Thoracic aorta (tissue), 2 donors: ENCODE measurements at places on chromosomes 6 and 20.

GRCh38 chr6:137698636-137699030, 168.4 kb upstream of the TNFAIP3 start:
- no peak for DNase-seq

- DNase-seq: no peak
Measured at GRCh38 chr20:44021186-44021585, 106.5 kb downstream of the TOX2 start.

DNA sequence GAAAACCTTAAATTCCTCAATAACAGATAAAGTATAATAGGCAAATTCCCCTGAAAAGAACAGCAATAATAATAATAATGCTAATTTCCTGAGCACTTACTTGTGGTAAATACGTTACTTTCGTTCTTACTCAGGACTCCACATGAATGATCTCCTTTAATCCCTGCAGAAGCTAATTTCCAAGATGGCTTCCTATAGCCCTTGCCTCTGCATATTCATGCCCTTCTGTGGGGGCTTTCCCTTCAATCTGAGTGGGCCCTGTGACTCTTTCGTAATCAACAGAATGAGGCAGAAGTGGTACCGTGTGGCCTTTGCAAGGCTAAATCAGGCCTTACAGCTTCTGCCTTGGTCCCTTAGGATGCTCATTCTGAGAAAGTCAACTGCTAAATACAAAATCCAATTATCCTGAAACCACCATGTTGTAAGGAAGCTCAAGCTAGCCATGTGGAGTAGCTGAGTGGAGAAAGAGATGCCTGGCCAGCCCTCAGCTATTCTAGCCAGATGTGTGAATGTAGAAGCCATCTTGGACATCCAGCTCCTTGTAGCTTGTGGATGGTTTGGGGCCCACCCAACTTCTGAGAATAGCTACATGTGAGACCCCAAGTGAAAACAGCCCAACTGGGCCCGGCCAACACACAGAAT, 50.5 kb downstream of the MCUR1 start:
- DNase-seq: no peak

DNA sequence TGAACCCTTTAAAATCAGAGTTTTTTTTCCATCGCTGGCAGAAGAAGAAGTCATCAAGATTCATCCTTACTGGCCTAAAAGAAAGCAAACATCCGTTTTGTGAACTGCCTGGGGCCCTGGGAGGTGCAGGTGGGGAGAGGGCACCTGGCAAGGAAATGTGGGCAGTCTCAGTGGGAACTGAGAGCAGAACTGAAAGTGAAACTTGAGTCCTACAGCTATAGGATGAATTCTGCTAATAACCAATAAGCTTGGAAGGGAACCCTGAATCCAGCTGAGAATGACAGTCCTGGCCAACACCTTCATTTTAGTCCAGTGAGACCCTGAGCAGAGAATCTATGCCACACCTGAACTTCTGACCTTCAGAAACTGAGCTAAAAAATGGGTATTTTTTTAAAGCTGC, 130.1 kb upstream of the ASCC3 start:
- DNase-seq: no peak

- no peak for DNase-seq
Measured at GRCh38 chr6:144320741-144321140, 35.6 kb downstream of the UTRN start.

- no peak for DNase-seq
Measured at GRCh38 chr6:22320750-22321149, 23.9 kb upstream of the PRL start.

GRCh38 chr6:45845567-45845966, 170.1 kb downstream of the CLIC5 start:
- no peak for DNase-seq

GRCh38 chr20:38212806-38213606, 47.5 kb downstream of the KIAA1755 start:
- no peak for DNase-seq

- DNase-seq: no peak
Measured at GRCh38 chr6:5365436-5366195, 104.3 kb downstream of the FARS2 start.

GRCh38 chr6:29720863-29721262, 2.4 kb upstream of the HLA-F start:
- no peak for DNase-seq

DNA sequence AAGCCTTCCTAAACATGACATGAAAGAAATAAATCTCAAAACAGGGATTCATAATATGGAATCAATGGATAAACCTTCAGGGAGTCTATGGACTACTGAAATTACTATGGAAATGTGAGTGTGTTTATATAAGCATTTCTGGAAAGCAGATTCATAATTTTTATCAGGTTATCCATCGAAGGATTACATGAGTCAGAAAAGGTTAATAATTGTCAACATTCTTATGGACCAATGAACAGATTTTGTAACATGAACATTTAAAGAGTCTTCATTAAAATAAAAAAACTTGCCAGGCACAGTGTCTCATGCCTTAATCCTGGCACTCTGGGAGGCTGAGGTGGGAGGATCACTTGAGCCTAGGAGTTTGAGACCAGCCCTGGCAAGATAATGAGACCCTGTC, 84.8 kb downstream of the AHI1 start:
- DNase-seq: no peak

DNA sequence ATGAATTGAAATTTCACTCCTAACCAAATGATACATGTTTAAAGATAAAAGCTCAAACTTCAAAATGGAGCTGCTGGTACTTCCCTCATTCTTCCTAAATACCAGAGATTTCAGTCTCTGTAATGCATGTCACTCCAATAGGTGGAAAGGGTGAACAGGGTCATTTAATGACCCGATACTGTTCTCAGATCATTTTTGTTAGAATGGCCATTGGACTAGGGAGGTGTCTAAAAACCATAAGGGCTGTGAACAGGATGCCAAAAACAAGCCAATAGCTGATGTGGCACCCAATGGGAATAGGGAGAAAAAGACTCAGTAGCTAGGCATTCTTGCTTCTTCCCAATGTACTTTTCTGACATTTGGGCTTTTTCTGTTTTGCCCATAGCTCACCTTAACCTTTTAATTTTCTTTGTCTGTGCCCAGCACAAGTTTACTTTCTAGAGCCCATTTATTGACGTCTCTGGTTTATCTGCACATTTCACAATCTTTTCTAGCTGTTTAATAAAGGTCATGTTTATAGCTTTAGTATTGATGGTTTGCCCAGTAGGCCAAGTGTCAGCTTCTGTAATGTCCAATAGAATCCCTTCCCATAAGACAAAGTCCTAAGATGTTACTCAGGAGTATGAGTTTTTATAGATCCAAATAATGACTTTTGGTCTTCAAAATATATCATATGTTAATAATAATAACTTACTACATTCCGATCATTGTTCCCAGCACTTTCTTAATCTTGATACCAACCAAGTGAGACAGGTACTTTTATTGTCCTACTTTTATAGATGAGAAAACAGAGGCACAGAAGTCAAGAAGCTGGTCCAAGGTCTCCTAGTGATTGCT, 24.3 kb upstream of the FLRT3 start:
- no peak for DNase-seq

GRCh38 chr6:33777398-33778388, 11.2 kb downstream of the LEMD2 start:
- DNase-seq: no peak

DNA sequence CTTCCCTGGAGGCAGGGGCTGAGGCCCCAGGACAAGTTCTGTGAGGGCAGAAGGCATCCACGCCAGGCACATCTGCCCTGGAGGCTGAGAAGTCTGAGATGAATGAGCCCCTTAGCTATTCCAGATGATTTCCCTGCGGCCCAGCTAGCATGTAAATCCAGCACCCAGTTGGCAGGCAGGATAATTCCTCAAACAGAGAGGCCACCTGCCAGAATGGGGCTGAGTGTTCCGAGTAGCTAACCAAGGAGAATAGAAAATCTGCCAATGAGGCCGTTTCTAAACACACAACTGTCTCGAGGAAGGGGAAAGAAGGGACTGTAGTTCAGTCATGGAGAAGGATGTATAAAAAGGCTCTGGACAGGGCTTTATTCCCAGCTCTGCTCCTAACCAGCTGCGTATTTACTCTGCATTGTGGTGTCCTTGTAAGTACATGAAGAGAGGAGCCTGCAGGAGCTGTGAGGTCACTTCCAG, 211.4 kb upstream of the CDYL start:
- DNase-seq: no peak

DNA sequence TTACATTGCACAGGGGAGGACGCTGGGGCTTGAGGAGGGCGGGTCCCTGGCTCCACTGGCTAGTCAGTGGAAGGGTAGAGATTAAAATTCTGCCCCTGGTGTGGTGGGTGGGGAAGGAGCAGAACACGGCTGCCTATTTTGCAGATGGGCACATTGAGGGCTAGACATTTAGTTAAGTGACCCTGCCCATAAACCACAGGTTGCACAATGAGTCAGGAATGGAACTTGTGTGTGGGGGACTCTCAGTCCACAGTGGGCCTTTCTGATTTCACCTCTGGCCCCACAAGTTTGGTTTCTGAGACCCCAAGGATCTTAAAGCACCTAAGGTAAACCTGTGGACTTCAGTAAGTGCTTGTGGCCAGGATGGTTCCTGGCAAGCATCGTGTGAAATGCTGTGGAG, 22.0 kb upstream of the CCDC167 start:
- DNase-seq: no peak

GRCh38 chr6:84260196-84260595, 32.8 kb upstream of the CEP162 start:
- no peak for DNase-seq

GRCh38 chr20:64103871-64104666, 3.3 kb downstream of the NPBWR2 start:
- no peak for DNase-seq

- DNase-seq: no peak
Measured at GRCh38 chr6:166900956-166901607, 55.3 kb downstream of the RNASET2 start.

- DNase-seq: no peak
Measured at GRCh38 chr6:116438590-116439448, 22.4 kb upstream of the CALHM6 start.

- DNase-seq: no peak
Measured at GRCh38 chr6:44149369-44150012, 9.1 kb upstream of the CAPN11 start.
